ENCODE measurements at places on chromosomes 13 and 19.

GRCh38 chr13:49023431-49023830 is 47.7 kb downstream of the FNDC3A start:
- DNase-seq = peak; percentile 87

DNA sequence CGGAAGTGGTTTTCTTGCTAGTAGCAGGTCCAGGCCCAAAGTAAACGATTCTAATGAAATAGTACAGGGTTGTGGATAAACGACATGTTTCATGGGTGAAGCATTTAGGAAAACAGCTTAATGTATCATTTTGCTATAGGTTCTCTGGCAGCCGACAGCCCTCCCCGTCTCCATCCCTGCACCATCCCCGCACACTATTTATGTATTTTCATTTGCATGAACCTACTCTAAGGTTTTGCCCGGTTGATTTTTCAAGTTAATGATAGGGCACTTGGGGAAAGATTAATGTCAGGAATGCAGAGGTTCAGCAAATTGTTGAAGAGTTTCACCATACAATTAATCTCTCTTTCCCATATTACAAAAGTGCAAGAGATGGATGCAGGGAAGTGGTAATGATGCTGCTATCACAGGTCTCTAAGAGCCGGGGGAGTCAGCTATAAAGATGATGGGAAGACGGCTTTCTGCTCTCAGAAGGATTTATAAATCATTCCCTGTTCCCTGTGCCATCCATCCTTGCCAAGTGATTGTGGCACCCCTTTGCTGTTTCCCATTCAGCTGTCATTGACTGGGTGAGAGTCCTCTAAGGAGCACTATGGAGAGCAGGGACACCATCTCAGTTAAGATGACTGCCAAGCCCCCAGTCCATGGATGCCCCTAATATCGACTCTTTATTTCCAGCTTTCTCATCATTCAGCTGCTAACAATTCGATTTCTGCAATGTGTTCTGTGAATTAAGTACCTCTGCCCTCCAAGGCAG is 186.3 kb downstream of the IRS2 start:
- peak; percentile 43 for DNase-seq

GRCh38 chr19:22619371-22619770 is 14.8 kb upstream of the ZNF492 start:
- no peak for DNase-seq

GRCh38 chr13:33543089-33543459 is 257.5 kb upstream of the STARD13 start:
- no peak for DNase-seq

GRCh38 chr19:32651729-32652140 is 23.2 kb downstream of the ANKRD27 start:
- DNase-seq = no peak

GRCh38 chr13:93116809-93117208 is 109.8 kb upstream of the GPC6 start:
- peak; percentile 3 for DNase-seq

- no peak for DNase-seq
Observed at GRCh38 chr19:45601115-45601514, 897 bp downstream of the GPR4 start.

DNA sequence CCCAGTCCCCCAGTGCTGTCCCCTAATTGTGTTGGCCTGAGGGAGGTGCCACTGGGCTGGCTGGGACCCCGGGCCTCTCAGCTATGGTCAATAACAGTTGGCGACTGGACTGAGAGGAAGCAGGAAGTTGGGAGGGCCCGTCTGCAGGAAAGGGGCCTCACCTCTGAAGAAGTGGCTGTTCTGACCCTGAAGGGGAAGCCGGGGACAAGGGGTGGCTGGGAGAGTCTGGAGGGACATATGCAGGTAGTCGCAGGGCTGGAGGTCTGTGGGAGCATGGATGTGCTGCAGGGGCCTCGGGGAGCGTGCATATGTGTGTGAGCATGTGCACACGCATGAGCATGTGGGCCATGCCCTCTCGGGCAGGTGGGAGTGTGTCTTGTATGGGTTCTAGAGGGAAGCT is 5.9 kb downstream of the PKN1 start:
- DNase-seq = no peak

DNA sequence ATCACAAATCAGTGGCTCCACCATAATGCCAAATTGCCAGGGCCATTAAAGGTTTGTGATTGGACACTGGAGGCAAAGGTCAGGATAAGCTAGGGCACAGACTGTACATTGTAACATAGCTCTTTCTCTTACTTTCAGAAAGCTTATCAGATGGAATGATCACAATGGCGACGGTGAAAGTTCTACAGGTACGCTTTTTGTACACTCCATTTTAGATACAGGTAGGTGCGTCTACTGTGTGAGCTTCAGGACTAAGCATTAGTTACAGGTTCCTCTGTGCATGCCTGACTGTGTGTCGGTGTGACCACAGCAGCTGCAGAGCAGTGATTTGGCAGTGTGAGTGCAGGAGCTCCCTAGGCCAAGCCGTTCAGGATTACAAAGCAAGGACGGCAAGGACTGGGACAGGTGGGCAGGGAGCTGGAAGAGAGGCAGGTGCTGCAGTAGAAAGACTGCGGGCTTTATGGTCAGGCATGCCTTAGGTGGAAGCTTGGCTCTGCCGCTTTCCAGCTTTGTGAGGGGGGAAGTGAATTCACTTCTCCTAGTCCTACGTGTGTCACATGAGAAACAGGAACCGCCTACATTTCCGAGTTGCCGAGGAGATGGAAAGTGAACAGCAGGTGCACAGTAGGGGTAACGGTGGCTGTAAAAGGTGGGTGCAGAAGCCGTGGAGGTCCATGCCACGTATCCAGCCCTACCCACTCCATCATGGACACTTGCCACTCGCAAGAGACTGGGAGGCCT is 49.6 kb downstream of the MRPL57 start:
- no peak for DNase-seq

- no peak for DNase-seq
Observed at GRCh38 chr19:39177110-39177699, 19.6 kb upstream of the NCCRP1 start.

DNA sequence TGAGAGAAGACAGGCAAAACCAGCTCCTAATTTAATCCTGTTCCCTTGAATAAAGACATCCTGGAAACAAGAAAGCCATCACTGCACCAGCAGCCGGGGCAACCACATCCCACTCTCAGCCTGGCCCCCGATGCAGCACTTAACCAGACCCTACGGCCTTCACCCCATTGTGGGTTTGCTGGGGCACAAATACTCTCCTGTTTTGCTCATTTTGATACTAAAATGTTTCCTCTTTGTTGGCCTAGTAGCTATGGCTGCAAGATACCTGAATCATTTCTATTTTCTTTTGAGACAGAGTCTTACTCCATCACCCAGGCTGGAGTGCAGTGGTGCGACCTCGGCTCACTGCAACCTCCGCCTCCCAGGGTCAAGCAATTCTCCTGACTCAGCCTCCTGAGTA is 28.4 kb downstream of the ANKRD27 start:
- no peak for DNase-seq

GRCh38 chr13:74218291-74218690 is 84.1 kb upstream of the KLF12 start:
- no peak for DNase-seq

DNA sequence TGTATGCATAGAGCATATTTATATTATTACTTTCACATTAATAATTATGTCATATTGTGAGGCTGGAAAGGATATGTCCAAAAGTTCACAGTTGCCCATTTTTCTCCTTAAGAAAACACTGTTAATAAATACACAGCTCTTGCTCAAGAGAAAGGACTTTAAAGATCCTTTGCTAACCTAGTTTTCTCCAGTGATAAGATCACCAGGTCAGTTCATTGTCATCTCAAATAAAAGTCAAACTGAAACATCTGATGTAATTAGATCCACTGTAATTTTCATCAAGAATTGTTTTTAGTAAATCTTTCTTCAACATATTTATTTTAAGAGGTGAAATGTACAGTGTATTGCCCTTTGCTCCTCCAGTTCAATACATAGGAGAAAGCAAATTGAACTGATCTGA is 82.8 kb upstream of the KLHL1 start:
- DNase-seq = no peak

GRCh38 chr13:48199404-48199946 is 33.5 kb upstream of the ITM2B start:
- DNase-seq = no peak

GRCh38 chr19:7778081-7778480 is 15.0 kb downstream of the CLEC4M start:
- no peak for DNase-seq

- DNase-seq = no peak
Observed at GRCh38 chr19:15779756-15780476, 7.5 kb upstream of the OR10H5 start.

DNA sequence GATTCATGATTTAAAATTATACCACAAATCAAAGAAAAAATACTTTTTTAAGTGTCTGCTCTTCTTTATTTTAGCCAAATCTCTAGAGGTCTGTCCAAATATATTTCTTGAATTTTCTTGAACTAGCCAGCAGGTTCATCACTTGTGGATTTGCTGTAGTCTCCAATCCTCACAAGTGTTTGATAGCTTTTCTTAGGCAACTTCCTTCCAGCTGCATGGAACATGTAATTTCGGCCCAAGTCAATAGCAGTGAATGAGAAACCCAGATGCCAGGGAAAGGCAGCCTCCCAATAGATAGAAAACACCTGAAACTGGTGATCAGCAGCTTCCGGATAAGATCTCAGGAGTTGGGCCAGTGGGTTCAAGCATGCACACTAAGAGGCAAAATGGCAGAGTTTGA is 15.6 kb upstream of the RNASEH2B start:
- no peak for DNase-seq

DNA sequence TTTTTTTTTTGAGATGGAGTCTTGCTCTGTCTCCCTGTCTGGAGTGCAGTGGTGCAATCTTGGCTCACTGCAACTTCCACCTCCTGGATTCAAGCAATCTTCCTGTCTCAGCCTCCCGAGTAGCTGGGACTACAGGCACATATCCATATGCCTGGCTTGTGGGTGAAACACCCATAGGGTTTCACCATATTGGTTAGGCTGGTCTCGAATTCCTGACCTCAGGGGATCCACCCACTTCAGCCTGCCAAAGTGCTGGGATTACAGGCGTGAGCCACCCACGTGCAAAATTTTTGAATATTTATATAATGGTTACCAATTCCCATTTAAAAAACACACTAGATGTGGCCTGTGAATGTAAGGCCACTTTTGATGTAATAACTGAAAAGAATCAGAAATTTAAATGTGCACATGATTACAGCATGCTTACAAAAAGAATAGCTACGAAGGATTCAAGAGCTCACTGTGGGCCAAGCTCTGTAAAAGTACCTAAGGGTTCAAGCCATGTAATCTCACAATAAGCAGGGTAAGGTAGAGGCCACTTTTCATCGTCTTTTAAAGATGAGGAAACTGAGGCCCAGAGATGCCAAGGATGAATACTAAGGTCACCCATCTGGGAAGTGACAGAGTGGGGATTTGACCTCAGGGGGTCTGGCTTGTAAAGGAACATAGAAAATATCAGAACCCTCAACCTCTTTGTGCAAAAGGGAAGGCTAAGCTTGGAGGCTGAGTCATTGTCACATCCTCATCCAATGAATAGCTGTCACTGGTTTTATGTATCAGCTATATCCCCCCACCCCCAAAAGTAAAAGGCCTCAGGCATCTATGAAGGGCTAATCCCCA is 17.8 kb downstream of the TNFSF14 start:
- DNase-seq = no peak
